ENCODE measurements at places on chromosomes 12 and 14. TPM values are rescaled to one million over a fixed set of nuclear protein-coding genes. Genes with fewer than 3 reads are reported as not detected.

- peak; percentile 93 for DNase-seq
- H3K36me3 ChIP-seq = no peaks in the 10 kb centered on the region
- H3K27ac ChIP-seq = peak overlapping the region; percentile 82
- H3K27me3 ChIP-seq = no peaks in the 10 kb centered on the region
- peak overlapping the region; percentile 24 for H3K4me3 ChIP-seq
- H3K4me1 ChIP-seq = peaks cover 52% of the 10 kb centered on the region
These were observed 29.9 kb upstream of the TC2N start for GRCh38 chr14:91897106-91897701.

- H3K27me3 ChIP-seq = peaks cover 36% of the 10 kb centered on the region
- no peaks in the 10 kb centered on the region for H3K36me3 ChIP-seq
- no peaks in the 10 kb centered on the region for H3K4me1 ChIP-seq
- DNase-seq = no peak
These were observed 14.0 kb upstream of the STON2 start for GRCh38 chr14:81414123-81414522.

PZP gene
- total RNA-seq = not detected

PGF gene
- total RNA-seq = 1.8 TPM

DNA sequence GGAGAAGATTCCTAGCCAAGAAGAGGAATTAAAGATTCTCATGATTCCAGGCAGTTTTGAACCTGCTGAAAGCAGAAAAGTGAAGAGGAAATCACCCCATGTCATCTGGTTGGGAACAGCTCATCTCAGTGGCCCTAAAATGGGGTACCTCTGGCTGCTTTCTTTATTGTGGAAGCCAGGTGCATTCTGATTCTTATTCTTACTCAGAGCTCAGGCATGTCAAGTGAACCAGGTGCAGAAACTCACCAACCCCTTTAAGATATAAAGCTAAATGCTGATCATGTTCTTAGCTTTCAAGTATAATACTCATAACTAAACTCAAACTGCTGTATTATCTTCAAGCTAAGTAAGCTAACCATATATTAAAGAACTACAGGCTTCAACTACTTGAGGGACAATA is 253.9 kb upstream of the ARID2 start:
- H3K4me1 ChIP-seq = no peaks in the 10 kb centered on the region
- no peak for DNase-seq
- H3K4me3 ChIP-seq = no peak overlapping the region
- no peak overlapping the region for H3K27ac ChIP-seq
- H3K27me3 ChIP-seq = no peaks in the 10 kb centered on the region
- H3K36me3 ChIP-seq = no peaks in the 10 kb centered on the region

- no peak overlapping the region for H3K27ac ChIP-seq
- peak; percentile 28 for DNase-seq
- H3K27me3 ChIP-seq = no peaks in the 10 kb centered on the region
- peak overlapping the region; percentile 70 for H3K4me3 ChIP-seq
- peaks cover 17% of the 10 kb centered on the region for H3K4me1 ChIP-seq
- no peaks in the 10 kb centered on the region for H3K36me3 ChIP-seq
These were observed 28.0 kb downstream of the PTPRB start for GRCh38 chr12:70609203-70609602.

DNA sequence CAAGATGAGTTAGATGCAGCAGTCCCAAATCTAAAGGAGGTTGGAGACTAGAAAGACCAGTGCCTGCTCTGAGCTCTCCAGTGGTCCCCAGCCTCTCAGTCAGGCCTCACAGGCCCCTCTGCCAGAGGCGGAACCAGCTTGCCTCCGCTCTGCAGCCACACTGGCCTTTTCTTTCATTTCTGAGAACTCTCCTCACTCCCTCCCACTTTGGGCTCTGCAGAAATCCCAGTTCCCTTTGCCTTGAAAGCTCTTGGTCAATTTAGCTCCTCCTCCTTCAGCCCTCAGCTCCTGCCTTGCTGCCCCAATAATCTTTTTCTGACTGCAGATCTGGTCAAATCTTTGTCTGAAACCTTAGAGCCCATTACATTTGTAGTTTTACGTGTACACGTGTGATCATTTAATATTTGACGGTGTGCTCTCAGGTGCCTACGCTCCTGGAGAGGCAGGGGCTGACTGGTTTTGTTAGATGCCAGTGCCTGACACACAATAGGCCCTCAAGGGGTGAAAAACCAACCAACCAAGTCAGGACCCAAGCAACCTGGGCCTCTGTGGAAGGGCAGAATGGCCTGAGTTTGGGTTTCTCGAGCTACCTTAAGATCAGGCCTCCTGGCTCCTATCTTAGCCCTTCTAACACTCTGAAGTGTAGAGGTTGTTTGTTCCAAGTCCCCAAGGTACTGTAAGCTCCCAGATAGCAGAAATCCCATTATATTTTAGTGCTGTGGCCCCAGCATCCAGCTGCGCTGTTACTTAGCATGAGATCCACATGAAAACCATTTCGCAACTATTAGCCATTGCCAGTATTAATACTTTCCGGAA is 1.1 kb upstream of the NUDT4 start:
- peak; percentile 71 for DNase-seq
- no peaks in the 10 kb centered on the region for H3K27me3 ChIP-seq
- no peaks in the 10 kb centered on the region for H3K36me3 ChIP-seq
- H3K27ac ChIP-seq = peak overlapping the region; percentile 72

GRCh38 chr14:63322897-63323573 is 4.3 kb upstream of the GPHB5 start:
- H3K4me1 ChIP-seq = no peaks in the 10 kb centered on the region
- no peak overlapping the region for H3K4me3 ChIP-seq
- no peak for DNase-seq
- no peaks in the 10 kb centered on the region for H3K27me3 ChIP-seq

OR4E2 gene
- total RNA-seq = not detected

GRCh38 chr14:102916347-102917055 is 6.0 kb upstream of the AMN start:
- no peaks in the 10 kb centered on the region for H3K4me1 ChIP-seq
- no peaks in the 10 kb centered on the region for H3K36me3 ChIP-seq
- no peak overlapping the region for H3K4me3 ChIP-seq

DNA sequence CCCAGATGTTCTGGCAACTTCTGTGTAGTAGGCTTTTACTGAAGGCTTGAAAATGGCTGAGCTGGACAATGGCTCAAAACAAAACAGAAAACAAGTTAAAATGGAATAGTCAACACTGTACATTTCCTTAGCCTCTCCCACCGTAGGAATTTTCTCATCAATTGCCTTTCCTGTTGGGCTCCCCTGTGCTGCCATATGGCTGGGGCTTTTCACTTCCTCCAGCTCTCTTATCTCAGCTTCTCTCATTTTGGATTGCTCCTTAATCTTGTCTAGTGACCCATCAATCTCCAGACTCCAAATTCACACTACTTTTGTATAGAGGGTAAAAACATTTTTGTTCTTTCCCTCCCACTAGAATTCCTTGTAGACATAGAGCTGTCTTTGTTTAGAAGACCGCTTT is 50.4 kb upstream of the RPH3A start:
- H3K4me3 ChIP-seq = no peak overlapping the region
- no peaks in the 10 kb centered on the region for H3K27me3 ChIP-seq
- no peak overlapping the region for H3K27ac ChIP-seq
- DNase-seq = no peak
- H3K36me3 ChIP-seq = no peaks in the 10 kb centered on the region

- H3K27me3 ChIP-seq = no peaks in the 10 kb centered on the region
- H3K4me3 ChIP-seq = no peak overlapping the region
- peak; percentile 38 for DNase-seq
- no peaks in the 10 kb centered on the region for H3K4me1 ChIP-seq
These were observed 8.8 kb upstream of the DCP1B start for GRCh38 chr12:2013086-2013485.

GRCh38 chr12:48183091-48183875 is at the start of gene CCDC184:
TSS of gene CCDC184 (plus strand) at chr12:48183644. CDS start at chr12:48184123, 479 bp downstream.
- peak; percentile 93 for DNase-seq
- peaks cover 17% of the 10 kb centered on the region for H3K27me3 ChIP-seq
- peaks cover 15% of the 10 kb centered on the region for H3K4me1 ChIP-seq
- H3K4me3 ChIP-seq = peak within 1 kb of the TSS; percentile 85
- no peaks in the 10 kb centered on the region for H3K36me3 ChIP-seq

TMEM132D gene
- not detected for total RNA-seq

DNA sequence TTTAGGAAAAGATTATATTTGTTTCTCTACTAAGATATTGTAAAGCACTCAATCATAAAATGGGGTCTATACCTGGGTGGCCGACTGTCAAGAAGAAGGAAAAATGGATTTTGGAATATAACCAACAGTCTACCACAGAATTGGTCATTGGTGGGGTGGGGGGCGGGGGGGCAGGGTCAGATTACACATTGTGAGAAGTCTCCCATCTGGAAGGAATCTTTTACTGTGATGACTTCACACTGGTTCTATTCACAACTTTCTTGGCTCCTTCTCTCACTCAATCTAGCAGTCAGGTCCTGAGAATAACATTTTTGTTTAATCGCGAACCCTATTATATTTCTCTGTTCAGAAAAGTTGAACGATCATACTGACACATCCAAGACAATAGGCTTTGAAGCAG is 8.7 kb upstream of the CLEC4E start:
- no peak overlapping the region for H3K4me3 ChIP-seq
- H3K27me3 ChIP-seq = no peaks in the 10 kb centered on the region
- peak; percentile 32 for DNase-seq
- H3K36me3 ChIP-seq = no peaks in the 10 kb centered on the region

ACYP1 gene
- total RNA-seq = 7.3 TPM

- no peaks in the 10 kb centered on the region for H3K27me3 ChIP-seq
- no peak overlapping the region for H3K4me3 ChIP-seq
- peaks cover 11% of the 10 kb centered on the region for H3K4me1 ChIP-seq
- peak; percentile 46 for DNase-seq
- H3K27ac ChIP-seq = no peak overlapping the region
- H3K36me3 ChIP-seq = no peaks in the 10 kb centered on the region
These were observed 185.7 kb downstream of the PRKD1 start for GRCh38 chr14:29741909-29742401.

SLC17A8 gene
- not detected for total RNA-seq

GPRC5D gene
- total RNA-seq = not detected

DNA sequence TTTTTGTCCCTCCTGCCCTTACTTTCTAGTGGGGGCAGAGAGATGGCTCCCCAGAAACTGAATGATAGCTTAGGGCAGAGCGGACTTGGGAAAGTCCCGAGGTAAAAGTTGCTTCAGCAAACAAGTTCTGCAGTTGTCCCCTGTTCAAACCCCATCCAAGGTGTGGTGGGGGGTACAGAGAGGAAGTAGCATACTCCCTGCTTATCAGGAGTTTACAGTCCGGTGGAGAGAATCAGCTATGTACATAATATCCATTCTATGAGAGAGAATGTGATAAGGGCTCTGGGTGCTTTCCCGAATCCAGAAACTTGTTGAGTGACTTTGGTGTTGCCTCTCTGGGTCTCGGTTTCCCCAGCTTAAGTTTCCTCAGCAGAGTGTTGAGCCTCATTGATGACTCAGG is 40.4 kb upstream of the VRK1 start:
- DNase-seq = no peak
- H3K4me3 ChIP-seq = no peak overlapping the region
- no peaks in the 10 kb centered on the region for H3K27me3 ChIP-seq
- H3K36me3 ChIP-seq = no peaks in the 10 kb centered on the region
- no peaks in the 10 kb centered on the region for H3K4me1 ChIP-seq
